Calu3 (cell line): ENCODE measurements at places on chromosomes 16 and 17. TPM values are rescaled to one million over a fixed set of nuclear protein-coding genes. Genes with fewer than 3 reads are reported as not detected.

The KAT2A gene
- total RNA-seq = 94.7 and 100.0 TPM in 2 replicates

The TEKT3 gene
- not detected in 2 replicates for total RNA-seq

The CLEC18B gene
- 1.3 and 3.6 TPM in 2 replicates for total RNA-seq

The XAF1 gene
- total RNA-seq = 57.1 and 168 TPM in 2 replicates

The RABEP1 gene
- 29.2 and 33.5 TPM in 2 replicates for total RNA-seq

The KRTAP4-1 gene
- not detected in 2 replicates for total RNA-seq

The PLLP gene
- total RNA-seq = 38.3 and 40.3 TPM in 2 replicates

The KCNH6 gene
- total RNA-seq = not detected in 2 replicates

The SAMD14 gene
- total RNA-seq = not detected in 2 replicates

GRCh38 chr17:64449545-64449944 is 630 bp downstream of the MILR1 start:
- DNase-seq = no peak
- H3K4me1 ChIP-seq = no peaks in the 10 kb centered on the region
- H3K4me3 ChIP-seq = no peak overlapping the region
- no peaks in the 10 kb centered on the region for H3K36me3 ChIP-seq
- no peak overlapping the region for H3K27ac ChIP-seq
- H3K27me3 ChIP-seq = no peaks in the 10 kb centered on the region

DNA sequence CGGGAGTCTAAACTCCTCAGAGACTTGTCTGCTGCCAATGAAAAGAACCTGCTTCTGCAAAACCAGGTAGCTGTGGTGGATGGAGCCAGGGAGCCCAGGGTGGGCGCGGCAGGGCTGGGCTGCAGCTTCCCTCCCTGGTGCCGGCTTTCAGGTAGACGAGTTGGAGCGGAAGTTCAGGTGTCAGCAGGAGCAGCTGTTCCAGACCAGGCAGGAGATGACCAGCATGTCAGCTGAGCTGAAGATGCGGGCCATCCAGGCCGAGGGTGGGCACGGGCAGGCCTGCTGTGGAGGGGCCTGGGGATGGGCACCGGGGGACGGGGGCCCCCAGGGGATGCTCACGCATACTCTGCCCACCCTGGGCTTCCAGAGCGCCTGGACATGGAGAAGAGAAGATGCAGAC is 3.2 kb upstream of the RAC3 start:
- H3K27me3 ChIP-seq = no peaks in the 10 kb centered on the region
- no peak for DNase-seq
- peaks cover 36% of the 10 kb centered on the region for H3K36me3 ChIP-seq
- H3K27ac ChIP-seq = no peak overlapping the region
- H3K4me3 ChIP-seq = no peak overlapping the region

DNA sequence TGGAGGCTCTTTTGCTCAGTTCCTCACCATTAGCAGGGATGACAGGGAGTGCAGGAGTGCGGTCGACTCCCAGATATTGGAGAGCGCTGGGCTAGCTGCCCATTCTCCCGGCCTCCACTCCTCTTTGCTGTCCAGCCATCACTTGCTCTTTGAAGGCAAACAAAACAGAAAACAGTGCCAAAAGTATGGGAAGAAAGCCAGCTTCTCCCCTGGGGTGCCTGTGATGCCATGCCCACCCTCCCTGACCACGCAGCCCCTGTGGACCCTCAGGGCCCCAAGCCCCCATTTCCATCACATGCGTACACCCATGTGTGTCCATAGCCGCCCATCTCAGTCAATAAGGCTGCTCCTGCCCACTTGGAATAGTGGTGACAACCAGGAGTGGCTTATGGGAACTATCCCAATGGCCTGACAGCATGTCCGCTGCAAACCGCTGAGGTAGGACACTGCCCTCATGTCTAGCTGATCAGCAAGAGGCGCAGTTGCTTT is 30.0 kb downstream of the MAPT start:
- DNase-seq = no peak
- peaks cover 16% of the 10 kb centered on the region for H3K4me1 ChIP-seq
- no peak overlapping the region for H3K4me3 ChIP-seq
- peaks cover 68% of the 10 kb centered on the region for H3K27me3 ChIP-seq

- no peaks in the 10 kb centered on the region for H3K27me3 ChIP-seq
- no peaks in the 10 kb centered on the region for H3K36me3 ChIP-seq
- no peak overlapping the region for H3K4me3 ChIP-seq
- no peak for DNase-seq
- no peak overlapping the region for H3K27ac ChIP-seq
Observed at GRCh38 chr17:55492781-55493341, 18.4 kb downstream of the SMIM36 start.

DNA sequence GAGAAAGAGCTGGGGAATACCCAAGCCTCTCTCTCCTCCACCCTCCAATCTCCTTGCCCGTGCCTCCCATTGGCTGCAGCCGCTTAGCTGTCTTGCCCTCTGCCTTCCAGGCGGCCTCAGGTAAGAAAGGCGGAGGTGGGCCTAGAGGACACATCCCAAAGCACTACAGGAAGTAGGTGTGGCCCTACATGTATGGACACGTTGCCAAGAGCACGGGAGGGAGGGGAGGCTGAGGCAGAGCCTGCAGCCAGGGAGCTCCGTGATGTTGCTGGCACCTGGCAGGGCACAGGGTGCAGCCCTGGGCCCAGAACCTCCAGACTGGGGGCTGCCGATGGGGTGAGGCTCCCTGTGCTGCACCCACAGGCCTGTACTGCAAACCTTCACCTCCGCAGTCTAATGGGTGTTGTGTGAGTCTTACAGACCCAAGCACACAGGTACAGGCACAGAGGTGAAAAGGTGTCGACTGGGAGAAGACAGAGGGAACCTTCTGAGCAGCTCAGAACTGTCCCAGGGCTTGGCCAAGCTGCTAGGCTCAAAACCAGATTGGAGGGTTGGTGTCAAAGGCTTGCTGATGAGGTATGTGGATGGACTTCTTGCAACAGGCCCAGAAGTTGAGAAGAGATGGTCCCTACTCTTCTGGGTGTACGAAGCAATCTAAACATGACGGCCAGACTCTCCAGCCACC is 23.5 kb upstream of the FOXK2 start:
- no peak for DNase-seq
- peaks cover 9% of the 10 kb centered on the region for H3K4me1 ChIP-seq
- H3K36me3 ChIP-seq = peaks cover 35% of the 10 kb centered on the region
- no peak overlapping the region for H3K27ac ChIP-seq
- no peaks in the 10 kb centered on the region for H3K27me3 ChIP-seq

DNA sequence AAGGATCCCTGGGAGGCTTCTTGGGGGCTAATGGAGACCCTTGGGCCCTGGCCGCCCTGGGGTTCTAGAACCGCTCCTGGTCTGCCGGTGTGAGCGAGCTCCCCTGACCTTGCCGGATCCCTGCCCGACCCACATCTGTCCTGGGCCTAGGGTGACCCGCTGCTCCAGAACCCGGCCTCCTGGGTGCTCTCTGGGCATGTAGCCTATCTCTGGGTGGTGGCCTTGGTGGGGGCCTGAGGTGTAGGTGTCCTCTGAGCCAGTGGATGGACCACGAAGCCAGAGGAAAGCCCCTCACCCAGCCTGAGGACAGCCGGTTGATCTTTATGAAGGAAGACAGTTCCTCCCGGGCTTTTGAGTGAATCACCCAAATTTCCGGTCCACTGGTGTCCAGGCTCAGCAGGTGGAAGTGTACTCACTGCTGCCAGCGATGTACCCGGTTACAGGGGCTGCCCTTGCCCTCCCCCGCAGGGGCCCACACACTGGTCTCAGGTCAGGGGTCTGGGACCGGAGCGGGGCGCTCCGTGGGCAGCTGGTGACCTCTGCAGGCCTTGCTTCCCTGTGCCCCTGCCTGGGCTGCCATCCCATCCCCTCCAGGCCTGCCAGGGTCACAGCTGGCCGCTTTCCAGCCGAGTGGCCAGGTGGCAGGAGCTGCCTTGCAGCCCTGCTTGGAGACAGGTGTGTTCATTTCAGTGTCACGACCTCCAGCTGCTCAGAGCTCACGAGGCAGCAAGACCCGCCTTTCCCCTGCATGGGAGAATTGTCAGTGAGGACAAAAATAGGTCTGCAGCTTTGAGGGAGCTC is 10.5 kb upstream of the GSE1 start:
- no peak overlapping the region for H3K4me3 ChIP-seq
- peaks cover 90% of the 10 kb centered on the region for H3K27me3 ChIP-seq
- H3K36me3 ChIP-seq = no peaks in the 10 kb centered on the region
- H3K4me1 ChIP-seq = no peaks in the 10 kb centered on the region
- DNase-seq = no peak

GRCh38 chr16:27828671-27829070 is 234.8 kb downstream of the GSG1L start:
- H3K4me3 ChIP-seq = no peak overlapping the region
- H3K36me3 ChIP-seq = no peaks in the 10 kb centered on the region
- DNase-seq = no peak
- no peaks in the 10 kb centered on the region for H3K4me1 ChIP-seq

DNA sequence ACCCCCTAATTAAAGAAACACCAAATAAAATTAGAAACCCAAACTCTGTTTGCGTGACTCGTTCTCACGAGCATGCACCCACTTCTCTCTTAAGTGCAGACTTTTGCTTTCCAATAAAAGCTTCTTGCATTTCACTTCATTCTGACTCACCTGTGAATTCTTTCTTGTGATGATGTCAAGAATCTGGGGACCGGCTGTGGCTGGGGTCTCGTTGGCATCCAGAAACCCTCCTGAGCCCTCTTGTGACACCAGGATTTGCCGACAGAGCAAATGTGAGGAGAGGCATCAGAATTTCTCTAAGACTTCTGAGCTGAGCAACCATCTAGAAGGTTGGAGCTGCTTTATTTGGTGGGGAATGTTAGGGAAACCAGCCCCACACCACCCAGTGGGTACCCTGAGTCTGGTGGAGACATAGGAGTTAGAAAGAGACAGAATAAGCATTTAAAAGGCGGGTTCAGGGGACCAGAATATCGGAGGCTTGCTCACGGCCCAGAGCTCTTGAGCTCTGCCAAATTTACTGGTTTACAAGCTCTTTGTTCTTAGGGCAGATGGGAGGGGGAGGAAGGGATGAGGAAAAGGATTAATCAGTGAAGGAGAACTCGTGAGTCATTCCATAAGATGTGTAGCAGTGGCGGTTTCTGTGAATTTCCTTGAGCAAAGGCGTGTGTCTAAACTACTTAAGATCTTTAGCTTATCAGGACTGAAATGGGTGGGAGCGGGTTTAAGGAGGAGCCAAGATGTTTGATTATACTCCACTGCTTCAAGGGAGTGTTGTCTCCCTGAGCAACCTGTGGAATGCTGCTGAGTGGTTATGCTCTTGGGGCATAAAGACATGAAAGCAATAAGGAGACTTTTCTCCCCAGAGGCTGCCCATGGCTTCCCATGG is 24.2 kb upstream of the TMC5 start:
- H3K36me3 ChIP-seq = peaks cover 50% of the 10 kb centered on the region
- peak overlapping the region; percentile 73 for H3K4me3 ChIP-seq
- DNase-seq = peak; percentile 80
- H3K27me3 ChIP-seq = no peaks in the 10 kb centered on the region

- no peak overlapping the region for H3K27ac ChIP-seq
- H3K4me1 ChIP-seq = no peaks in the 10 kb centered on the region
- H3K4me3 ChIP-seq = no peak overlapping the region
Observed at GRCh38 chr16:21208446-21209230, 2.7 kb downstream of the ZP2 start.

DNA sequence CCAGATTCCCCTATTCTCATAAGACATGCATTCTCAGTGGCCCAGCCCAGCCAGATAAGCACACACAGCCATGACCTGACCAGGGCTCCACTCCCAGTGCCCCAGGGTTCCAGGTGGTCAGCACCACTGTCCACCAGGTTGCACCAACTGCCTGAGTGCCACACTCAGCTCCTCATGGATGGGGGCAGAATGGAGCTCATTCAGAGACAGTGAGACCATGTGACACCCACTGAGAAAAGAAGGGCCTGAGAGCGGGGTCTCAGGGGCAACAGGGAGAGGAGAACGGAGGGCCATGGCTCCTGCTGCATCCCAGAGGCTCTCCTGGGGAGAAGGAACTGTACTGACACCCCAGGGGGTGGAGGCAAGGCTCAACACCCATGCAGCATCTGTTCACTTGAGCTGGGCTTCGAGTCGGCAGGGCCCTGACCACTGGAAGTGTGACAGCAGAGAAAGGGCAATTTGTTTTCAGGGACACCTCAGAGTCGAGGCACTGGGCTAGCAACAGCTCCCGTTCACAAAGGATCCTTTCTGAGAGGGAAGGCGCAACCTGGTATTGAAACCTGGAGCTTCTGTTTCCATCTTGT is 18.7 kb upstream of the SLC38A8 start:
- no peak for DNase-seq
- no peaks in the 10 kb centered on the region for H3K27me3 ChIP-seq
- peaks cover 61% of the 10 kb centered on the region for H3K36me3 ChIP-seq
- H3K4me3 ChIP-seq = no peak overlapping the region
- no peaks in the 10 kb centered on the region for H3K4me1 ChIP-seq

GRCh38 chr17:50044483-50044882 is 11.4 kb upstream of the ITGA3 start:
- H3K27ac ChIP-seq = peak overlapping the region; percentile 27
- DNase-seq = no peak

DNA sequence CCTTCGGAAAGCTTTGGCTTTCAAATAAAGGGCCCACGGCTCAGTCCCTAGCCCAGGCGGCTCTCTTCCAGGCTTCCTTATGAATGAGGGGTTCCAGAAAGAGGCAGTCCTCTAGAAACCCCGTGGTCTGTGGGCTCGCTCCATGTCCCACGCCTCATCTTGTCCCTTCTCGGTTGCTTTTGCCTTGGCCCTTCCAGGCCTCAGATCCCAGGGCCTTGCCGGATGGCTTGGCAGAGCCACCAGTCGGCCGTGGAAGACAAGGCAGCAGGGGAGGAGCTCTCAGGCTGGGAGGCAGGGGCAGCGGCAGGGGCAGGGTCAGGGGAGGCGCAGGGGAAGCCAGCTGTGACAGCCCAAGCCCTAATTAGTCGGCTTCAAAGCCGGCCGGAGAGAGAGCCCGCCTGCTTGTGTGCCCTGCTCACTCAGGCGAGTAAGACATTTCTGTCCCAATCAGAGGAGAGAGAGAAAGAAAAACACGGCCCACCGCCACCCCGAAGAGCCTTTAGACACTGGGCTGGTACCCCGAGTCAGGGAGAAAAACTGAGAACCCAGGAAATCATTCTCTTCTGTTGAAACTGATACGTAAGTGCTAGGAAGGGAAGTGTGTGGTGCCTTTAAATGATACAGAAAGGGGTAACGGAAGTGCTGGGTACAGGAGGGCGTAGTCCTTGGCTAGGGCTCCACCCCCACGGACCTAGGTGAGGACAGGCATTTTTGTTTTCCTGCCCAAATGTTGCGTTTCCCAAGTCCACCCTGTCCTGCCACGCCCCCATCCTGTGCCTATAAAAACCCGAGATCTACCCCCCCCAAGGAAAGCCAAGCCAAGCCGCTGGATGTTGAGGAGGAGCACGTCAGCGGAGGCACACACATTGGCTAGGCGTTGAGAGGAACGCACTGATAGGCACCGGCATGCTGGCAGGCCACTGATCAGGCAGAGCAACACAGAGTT is 27.8 kb upstream of the MEIOC start:
- no peak overlapping the region for H3K4me3 ChIP-seq
- no peaks in the 10 kb centered on the region for H3K4me1 ChIP-seq
- DNase-seq = no peak
- no peaks in the 10 kb centered on the region for H3K36me3 ChIP-seq
- H3K27me3 ChIP-seq = peaks cover 14% of the 10 kb centered on the region
